ENCODE measurements at places on chromosomes 3 and 15.

- no peak for DNase-seq
Measured at GRCh38 chr3:152968388-152969024, 133.6 kb downstream of the P2RY1 start.

DNA sequence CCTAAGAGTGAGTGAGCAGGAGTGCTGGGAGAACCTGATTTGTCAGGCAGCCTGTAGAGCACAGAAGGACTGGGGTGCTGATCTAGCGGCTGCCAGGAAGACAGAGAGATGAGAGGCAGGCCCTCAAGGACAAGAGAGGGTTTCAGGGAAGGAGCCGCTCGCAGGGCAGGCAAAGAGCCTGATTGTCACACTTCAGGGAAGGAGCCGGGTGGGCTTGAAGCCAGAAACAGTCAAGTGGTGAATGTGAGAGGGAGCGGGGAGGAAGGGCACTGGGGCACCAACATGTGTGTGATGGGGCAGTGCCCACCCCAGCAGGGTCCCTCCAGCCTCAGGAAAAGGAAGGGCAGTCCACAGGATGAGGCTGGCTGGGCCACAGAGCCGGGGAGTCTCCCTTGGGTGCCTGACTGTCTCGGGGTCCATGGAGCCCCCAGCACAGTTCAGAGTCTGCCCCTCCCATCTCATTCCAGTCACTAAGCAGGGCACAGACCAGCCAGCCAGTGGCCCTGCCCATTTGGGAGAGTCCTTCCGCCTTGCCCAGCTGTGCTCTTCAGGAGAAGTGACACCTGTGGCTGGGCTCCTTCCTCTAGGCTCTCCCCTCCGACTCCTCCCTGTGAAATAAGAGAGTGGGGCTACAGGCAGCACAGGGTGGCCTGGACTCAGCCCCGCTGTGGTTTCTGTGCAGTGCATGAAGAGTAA lies 148.6 kb downstream of the RAB11A start:
- no peak for DNase-seq

DNA sequence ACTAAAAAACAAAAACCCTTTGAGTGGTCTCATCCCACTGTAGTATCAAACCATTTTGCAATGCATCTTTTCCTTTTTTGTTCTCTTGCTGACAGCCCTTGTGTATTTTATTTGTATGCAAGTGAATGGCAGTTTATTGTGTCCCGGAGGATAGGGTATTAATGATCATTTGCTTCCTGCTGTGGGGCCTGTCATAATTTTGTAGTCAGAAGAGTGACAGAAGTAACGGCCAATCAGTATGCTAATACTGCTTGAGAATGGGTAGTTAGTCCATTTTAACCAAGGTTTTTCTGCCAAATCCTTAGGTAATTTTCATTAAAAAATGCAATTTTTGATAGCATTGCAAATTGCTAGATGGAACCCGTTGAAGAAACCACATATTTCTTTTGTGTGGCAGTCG lies 75.5 kb upstream of the PLSCR5 start:
- no peak for DNase-seq

GRCh38 chr15:97748576-97748975 lies 211.9 kb upstream of the ARRDC4 start:
- no peak for DNase-seq

DNA sequence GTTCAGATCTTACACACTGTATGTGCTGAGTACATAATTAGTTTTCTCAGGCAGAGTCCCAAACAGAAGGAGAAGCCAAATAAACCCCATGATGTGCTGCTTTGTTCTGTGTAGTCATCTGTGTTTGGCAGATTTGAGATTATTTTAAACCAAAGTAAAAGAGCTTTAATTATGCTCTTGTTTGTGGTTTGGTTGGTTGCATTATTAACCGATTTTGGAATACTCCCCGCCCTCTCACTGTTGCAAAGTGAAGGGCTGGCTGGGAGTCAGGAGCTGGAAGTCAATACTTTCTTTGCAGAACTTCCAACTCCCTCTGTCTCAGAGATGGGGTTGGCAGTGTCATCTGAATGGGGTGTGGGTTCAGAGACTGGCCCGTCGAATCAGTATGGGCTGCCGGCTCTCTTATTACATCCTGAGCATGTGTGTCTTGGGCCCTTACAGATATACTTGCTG lies 34.4 kb downstream of the SLCO3A1 start:
- DNase-seq = no peak

GRCh38 chr15:98583771-98584430 lies 64.4 kb upstream of the IGF1R start:
- no peak for DNase-seq

GRCh38 chr3:139132976-139133375 lies 88.3 kb upstream of the PRR23C start:
- DNase-seq = no peak

DNA sequence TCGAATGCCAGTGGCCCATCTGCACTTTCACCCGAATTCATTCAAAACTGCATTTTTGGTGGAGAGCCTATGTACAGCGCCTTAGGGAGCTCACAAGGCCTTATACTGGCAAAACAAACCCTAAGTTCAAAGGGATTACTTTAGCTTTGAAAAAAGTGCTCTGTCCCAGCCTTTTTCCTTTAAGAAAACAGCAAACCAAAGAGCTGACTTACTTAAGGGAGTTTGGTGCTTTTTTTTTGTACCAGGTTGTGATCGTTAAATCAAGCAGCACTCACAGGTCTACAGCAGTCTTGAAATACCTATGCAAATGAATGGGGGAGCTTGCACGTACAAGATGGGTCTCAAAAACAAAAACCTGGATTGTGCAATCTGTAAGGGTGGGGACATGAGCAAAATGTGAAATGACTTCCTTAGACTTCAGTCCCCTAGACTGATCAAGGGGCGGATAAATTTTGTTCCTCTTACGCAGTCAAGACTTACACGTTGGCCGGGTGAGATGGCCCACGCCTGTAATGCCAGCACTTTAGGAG lies 11.6 kb upstream of the PIK3CB start:
- no peak for DNase-seq

DNA sequence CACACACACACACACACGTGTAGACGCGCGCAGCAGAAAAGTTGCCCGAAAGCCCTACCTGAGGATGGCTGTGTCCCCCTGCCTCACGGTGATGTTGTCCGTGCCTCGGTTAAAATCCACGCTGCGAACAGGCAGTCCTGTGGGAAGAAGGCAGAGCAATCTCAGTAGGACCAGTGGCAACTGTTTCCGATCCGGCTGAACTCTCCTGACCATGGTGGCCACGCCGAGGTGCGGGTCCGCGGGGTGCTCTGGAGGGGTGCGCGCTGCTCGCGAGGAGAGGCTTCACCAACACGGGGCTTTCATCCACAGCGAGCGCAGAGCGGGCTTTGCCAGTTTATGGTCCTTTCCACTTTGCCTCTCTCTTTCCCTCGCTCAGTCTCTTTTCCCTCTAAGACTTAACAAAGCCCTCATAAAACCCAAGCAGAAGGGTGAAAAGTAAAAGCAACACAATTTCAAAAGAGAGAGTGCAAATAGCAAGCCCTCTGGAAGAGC lies 422 bp downstream of the LSAMP start:
- DNase-seq = no peak

- no peak for DNase-seq
Measured at GRCh38 chr15:74726774-74727164, 1.4 kb upstream of the CYP1A1 start.

GRCh38 chr3:49937090-49937489 lies 2.9 kb upstream of the RBM6 start:
- no peak for DNase-seq

DNA sequence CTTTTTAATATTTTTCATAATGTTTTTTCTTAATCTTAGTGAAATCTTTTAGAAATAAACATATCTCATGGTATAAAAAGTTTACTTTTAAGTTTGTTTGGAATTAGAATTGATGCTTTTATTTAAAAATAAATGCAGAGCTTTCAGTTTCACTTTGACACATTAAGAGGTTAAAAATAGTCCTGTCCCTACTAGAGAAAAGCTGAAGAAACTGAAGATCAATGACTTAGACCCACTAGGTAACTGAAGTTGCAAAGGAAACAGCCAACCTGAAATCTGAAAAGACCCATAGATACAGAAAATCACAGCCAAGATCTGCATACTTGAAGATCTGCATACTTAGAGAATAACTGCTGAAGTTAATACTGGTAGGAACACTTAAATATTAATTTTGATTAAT lies 237.6 kb downstream of the RAP2B start:
- DNase-seq = no peak

GRCh38 chr3:138440596-138440995 lies 6.2 kb downstream of the ESYT3 start:
- no peak for DNase-seq

- no peak for DNase-seq
Measured at GRCh38 chr3:152413240-152413639, 144.5 kb downstream of the MBNL1 start.

DNA sequence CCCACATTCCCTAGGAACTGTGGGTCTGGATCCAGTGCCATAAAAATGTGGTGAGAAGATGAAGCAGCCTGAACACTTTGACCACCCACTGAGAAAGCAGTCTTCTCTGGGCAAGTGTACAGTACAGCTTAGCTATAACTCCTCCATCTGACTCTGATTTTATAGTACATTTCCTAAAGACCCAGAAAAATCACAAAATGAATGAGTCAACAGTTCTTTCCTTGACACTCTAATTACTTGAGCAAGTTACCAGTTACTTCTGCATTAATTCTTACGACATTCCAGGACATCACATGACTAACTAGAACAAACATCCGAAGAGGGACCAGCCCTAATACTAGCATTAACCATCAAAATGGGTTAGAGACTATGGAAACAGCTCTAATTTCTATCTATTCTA lies 148.1 kb upstream of the PEX5L start:
- no peak for DNase-seq

DNA sequence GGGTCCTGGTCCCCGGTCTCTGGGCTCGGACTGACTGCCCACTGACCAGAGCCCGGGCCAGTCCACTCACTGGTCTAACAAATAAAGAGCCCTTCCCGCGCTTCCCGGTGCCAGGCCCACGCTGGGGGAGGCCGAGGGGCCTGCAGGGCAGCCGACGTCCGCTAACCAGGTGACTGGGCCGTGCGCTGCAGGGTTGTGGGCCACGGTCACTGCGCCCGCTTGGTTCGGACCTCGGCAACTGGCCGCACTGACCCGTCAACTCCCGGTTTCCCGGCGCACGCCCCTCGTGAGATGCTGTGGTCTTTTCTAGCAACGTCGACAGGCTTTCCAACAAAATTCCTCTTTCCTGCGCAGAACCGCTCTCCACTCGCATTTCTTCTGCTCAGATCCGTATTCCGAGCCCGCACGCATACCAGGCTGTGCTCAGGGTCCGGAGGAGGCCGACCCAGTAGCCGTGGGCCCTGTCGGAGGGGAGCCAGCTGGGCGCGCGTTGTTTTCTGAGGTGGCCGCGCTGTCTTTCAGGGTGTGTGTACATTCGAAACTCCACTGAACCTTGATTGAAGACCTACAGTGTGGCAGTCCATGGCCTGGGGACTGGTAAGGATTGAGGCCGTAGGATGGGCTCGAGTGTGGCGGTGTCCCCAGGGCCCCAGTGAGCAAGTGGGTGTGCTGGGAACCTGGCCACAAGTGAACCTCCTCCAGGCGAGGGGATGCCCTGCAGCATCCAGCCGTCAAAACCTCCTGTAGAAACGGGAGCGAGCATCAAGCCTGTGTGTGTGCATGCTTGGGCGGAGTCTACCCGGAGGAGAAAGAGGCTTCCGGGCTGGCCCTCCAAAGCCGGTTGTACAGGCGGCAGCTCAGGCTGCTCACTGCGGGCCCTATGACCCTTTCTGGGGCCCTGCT lies 875 bp upstream of the NT5DC2 start:
- DNase-seq = no peak

- DNase-seq = no peak
Measured at GRCh38 chr3:132753946-132754345, 31.7 kb upstream of the NPHP3 start.

- DNase-seq = no peak
Measured at GRCh38 chr3:53229606-53230005, 26.2 kb downstream of the TKT start.

- DNase-seq = no peak
Measured at GRCh38 chr3:151357463-151357850, 27.1 kb downstream of the P2RY12 start.

GRCh38 chr3:45553469-45553974 lies 41.0 kb upstream of the LIMD1 start:
- no peak for DNase-seq

DNA sequence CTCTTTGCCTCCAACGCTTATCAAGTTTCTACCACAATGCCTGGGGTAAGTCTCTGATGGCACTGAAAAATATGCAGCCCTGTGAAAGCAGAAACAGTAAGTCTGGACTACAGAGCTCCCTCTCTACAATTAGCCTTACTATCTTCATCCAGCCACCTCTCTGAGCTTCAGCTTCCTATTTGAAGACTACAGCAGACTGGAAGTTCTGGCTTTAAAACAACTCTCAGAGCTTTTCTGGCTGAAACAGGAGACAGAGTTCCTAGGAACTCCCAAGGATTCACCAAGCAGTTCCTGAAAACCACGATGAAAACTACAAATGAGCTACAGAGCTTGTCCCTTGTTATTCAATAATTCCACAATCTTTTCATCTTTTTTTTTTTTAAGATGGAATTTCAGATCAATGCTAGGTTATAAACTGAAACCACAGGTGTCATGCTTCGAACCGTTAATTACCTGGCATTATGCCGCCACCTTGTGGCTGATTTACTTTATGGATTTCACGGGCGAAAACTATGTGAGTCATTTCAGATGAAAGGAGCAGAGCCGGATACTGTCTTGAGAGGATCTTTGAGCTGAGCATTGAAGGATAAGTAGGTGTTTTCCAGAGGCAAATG lies 3.9 kb downstream of the CRYGS start:
- peak; percentile 84 for DNase-seq

DNA sequence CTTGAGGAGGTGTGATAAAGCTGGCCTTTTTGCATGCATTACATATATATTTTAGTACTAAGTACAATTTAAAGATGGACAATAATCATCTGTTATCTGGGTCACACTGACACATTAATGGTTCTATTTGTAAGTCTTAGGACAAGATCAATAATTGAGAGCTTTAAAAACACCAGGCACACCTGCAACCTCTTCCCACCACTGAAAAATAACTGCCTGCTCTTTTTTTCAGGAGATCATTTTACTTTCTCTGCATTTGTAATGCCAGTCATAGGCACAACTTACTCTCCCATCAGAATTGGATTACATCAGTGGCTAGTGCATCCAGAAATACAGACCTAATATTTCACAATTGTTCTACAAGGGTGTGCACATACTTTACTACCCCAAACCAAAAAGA lies 149.8 kb downstream of the MECOM start:
- no peak for DNase-seq

DNA sequence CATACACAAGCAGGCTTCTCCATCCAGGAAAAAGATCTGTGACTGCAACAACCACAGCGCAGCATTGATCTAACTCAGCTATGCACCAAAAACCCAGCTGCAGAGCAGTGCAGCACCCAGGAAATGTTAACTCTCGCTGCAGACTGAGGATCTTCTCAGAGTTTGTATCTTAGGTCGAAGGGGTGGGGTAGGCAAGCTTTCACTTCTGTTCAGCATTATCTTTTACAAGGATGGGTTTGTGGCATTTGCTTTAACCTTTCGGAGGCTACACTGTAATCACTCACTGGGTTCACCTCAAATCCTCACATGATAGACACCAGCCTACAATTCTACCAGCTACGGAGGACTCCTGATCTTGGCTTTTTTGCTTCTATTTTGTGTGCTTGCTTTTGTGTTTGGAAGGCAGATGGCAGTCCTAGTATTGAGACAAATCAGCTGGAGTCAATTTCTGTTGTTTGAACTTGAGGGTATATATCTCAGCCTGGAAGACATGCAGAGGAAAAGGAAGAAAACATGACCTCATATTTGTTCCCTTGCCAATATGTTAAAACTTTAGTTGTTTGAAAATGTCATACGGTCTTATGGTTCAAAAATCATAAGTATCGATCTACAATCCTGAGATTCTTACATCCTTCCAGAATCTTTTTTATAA lies 25.2 kb downstream of the LRRK1 start:
- DNase-seq = no peak

- peak; percentile 4 for DNase-seq
Measured at GRCh38 chr3:44045476-44046275, 196.0 kb upstream of the TOPAZ1 start.
